ENCODE measurements at places on chromosomes 7 and 10.

DNA sequence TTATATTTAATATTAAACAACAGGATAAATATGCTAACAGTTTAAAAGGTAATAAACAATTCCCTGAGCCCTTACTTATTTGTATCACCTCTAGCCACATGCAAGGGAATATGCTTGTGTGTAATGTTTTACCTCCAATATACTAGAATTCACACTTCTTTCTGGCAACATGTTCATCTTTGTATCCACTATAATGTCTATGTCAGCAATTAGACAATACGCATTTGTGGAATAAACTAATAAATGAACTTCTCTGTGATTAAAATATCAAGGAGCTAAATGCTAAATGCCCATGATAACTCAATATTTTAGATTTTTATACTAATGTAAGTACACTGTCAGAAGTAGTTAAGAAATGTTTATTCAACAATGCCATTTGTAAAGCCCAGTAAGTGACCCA is 350.5 kb downstream of the DGKB start:
- DNase-seq = no peak

- no peak for DNase-seq
Observed at GRCh38 chr10:129694691-129695243, 227.7 kb downstream of the MGMT start.

DNA sequence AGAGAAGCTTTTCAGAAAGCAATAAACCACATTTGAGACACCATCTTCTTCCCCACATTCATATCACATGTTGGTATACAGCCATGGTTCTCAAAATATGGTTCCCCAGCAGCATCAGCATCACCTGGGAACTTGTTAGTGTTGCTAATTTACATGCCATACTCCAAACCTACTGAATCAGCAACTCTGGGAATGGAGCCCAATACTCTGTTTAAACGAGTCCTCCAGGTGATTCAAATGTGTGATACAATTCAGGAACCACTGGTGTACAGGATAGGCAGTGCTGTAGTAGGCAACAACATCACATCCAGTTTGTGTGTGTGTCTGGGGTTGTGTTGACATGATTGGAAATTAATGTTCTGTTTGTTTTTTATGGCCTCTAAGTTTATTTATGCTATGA is 47.7 kb downstream of the ZNF277 start:
- DNase-seq = no peak

- peak; percentile 82 for DNase-seq
Observed at GRCh38 chr7:44637788-44638594, 31.6 kb downstream of the OGDH start.

DNA sequence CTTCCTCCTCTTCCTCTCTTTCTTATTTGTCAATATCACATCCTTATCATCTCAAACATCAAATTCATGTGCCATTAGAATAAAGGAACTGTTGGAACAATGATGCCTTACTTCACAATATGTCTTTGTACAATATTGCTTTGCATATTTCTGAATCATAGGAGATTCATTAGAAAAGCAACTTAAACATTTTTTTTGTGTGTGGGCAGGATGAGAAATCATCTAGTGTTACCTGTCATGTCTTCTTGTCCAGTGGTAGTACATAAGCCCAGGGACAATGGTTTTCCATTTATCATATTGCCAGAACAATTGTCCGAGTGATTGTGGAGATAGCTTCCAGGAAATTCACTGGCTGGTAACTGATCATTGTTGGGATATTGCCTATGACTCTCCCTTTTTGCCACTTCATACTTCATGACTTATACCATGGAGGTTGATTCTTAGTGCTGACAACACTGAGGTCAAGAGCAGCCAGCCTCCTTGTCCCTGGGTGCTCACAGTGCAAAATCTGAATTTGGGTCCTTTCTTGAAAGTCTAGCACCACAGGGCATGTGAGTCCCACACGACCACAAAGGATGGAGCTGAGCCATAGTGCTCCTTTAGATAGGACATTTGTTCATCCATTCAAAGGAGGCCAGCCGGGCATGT is 215.0 kb downstream of the MDFIC start:
- DNase-seq = no peak

GRCh38 chr7:98879979-98880315 is 1.6 kb downstream of the TRRAP start:
- no peak for DNase-seq

- peak; percentile 11 for DNase-seq
Observed at GRCh38 chr10:52951824-52952223, 179.2 kb upstream of the MBL2 start.

DNA sequence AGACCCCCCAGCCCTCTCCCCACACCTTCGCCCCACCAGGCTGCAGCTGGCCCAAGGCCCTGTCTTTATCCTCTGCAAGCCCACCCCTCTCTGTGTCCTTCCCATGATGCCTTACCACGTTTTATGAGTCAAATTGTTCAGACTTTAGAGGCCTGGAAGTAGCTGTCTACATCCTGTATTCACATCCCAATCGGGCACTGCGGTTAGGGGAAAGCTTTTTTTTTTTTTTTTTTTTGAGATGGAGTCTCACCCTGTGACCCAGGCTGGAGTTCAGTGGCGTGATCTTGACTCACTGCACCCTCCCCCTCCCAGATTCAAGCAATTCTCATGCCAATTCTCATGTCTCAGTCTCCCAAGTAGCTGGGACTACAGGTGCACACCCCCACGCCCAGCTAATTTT is 121.5 kb upstream of the SH2B2 start:
- no peak for DNase-seq

DNA sequence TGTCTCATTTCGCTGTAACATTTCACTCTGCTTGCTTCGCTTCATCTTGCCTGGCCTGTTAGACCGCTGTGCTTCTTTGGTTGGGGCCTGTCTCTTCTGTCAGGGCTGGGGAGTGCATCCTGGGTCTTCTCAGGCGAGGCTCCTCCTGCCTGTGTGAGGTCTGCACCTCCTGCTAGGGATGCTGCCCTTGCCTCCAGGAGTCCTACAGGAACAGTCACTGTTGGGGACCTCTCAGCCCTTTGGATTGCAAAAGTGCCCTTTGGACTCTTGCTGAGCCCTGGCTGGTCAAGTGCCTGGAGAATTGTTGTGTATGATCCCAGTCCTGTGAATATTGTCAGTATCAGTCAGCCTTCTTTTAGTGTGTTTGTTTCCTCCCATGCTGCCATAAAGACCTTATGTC is 84.1 kb downstream of the MDFIC start:
- DNase-seq = no peak

DNA sequence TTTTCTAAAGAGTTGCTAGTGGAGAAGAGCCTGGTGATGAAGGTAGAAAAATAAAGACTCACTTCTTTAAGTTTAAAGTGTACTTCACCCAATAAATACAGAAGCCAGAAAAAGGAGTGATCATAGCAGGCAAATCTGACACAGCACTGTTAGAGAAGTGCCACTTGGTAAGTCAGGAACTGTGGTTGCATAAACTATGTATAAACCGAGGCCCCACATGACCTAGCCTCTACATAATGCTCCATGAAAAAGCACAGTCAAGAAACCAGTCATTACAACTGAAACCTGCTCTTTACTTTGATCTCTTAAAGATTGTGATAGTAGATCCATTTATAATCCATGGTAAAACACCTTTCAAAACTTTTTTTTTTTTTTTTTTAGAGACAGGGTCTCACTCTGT is 172.1 kb upstream of the PHYHIPL start:
- DNase-seq = no peak

GRCh38 chr10:122178655-122179054 is 92.4 kb upstream of the BTBD16 start:
- DNase-seq = no peak

- no peak for DNase-seq
Observed at GRCh38 chr10:73649876-73650536, 5.8 kb downstream of the SYNPO2L start.

GRCh38 chr10:31724296-31724695 is 204.3 kb downstream of the ARHGAP12 start:
- DNase-seq = no peak

GRCh38 chr7:30451539-30452279 is 26.9 kb downstream of the NOD1 start:
- no peak for DNase-seq

DNA sequence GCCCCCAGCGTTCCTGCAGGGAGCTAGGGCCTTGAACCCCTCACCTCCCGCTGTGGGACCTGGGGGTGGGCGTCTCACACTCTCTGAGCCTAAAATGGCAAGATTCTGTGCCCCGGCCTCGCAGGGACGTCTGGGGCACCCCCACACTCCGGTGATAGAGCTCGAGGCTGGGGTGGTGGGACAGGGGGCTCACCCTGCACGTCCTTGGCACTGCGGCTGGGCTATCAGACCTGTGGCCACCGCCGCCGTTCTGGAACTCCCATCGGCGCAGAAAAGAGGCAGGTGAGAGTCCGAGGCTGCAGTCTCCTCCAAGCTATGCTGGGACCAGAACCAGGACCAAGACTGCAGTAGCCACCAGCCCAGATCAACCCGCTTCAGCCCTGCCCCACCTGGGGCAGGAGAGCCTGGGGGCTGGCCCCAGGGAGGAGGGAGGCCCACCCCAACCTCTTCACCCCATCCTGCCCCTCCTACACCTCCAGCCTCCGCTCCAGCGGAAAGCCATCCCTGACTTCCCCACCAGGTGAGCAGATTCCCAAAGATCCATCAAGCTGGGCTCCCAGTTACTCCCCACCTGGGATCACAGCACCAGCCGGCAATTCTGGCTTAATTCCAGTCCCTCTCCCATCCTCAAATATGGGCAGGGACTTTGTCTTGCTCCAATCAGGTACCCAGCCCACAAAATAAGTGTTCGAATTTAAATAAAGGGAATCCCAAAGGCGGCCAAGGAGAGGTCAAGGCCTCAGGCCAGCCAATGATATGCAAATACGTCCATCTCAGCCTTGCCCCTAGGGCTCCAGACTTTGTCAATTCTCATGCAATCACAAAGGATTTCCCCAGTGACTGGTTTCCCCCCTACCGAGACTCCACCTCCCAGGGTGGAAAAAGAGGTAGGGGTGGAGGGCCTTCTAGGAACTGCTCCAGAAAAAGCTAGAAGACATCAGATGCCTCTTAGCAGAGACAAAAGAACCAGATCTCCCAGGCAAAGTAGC is 16.4 kb downstream of the TNRC18 start:
- DNase-seq = no peak

GRCh38 chr10:76209135-76209534 is 777.7 kb downstream of the LRMDA start:
- DNase-seq = no peak

- DNase-seq = no peak
Observed at GRCh38 chr10:3684891-3685290, 100.1 kb downstream of the KLF6 start.

- DNase-seq = no peak
Observed at GRCh38 chr7:98674461-98674860, 57.4 kb downstream of the NPTX2 start.

DNA sequence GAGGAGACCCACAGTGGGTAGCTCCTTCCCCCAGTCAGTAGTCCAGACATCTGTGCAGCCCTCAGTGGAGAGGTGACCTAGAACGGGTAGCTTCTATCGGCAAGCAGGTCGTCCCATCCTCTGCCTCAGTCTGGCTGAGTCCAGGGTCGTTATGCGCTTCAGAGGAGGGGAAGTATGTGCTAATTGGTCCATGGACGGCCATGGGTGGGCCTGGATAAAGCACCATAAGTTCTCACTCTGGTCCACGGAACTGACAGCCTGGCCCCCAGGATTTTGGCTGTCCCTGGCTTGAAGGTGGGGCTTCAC is 78.6 kb downstream of the HDAC9 start:
- DNase-seq = no peak

- peak; percentile 53 for DNase-seq
Observed at GRCh38 chr7:30479202-30480120, 877 bp upstream of the NOD1 start.

DNA sequence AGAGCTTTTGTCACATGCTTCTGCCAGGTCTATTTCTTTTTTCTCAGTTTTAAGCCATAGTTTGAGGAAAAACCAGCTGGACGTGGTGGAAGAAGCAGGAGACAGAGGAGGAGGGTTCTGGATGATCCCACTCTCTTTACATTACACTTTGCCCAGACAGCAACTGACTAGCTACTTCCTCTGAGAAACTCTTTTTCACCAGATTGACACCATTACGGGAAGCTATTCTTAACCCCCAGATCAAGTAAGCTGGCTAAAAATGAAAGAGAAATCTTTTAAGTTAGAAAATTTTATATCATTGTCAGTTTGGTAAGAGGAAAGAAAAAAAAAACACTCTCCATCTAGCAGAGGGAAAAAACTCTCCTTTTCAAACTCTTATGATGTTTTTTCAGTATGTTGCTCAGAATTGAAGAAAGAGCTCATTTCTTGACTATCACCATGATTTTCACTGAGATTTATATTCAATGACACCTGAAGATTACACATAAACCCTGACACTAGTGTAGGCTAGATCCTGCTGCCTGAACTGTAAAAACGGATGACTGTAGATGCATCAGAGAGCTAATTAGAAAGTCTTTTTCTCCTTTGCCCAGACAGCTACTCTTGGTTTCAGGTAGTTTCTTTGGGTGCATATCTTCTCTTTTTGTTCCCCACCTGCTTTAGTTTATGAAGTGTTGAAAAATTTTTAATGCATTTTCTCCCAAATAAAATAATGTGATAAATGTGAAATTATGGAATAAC is 203.1 kb downstream of the TFEC start:
- DNase-seq = peak; percentile 25

- no peak for DNase-seq
Observed at GRCh38 chr10:64209561-64209960, 688.4 kb downstream of the REEP3 start.

DNA sequence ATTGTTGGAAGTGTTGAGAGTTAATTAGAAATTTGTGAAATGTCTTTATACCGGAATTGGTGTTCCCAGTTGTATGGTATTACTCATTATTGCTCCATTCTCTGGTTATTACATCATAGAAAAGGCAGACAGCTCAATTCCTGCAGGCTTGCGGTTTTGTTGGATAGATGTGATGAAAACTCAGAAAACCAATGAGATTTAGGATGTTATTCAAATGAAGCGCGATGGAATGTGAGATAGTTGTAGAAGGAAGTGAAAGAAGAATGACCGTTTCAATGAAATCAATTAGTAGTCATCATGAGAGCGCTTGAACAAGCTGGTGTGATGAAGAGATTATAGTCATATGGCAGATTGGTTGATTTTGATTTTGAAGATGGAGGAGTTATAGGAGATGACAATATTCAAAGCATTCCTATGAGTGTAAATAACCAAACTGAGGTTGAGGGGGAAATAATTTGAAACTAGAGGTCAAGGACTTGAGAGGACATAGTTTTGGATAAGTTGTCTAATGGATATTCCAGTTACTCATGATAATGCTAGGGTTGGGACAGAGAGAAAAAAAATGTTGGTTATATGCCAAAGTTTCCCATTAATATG is 991.5 kb downstream of the NRG3 start:
- DNase-seq = peak; percentile 99

GRCh38 chr10:86803156-86803555 is 46.7 kb downstream of the BMPR1A start:
- no peak for DNase-seq

GRCh38 chr7:26704786-26705185 is 159.6 kb downstream of the SKAP2 start:
- no peak for DNase-seq

GRCh38 chr7:157688533-157689268 is 351.9 kb downstream of the DNAJB6 start:
- no peak for DNase-seq

GRCh38 chr7:95594185-95594584 is 2.1 kb downstream of the PDK4 start:
- DNase-seq = no peak

Data from MV-4-11 (cell line).